Thyroid gland (tissue), 4 donors: ENCODE measurements at places on chromosomes 11 and 22. TPM values are rescaled to one million over a fixed set of nuclear protein-coding genes. Genes with fewer than 3 reads are reported as not detected.

Gene CSF2RB
- 3.4 TPM for total RNA-seq

Gene SAA1
- total RNA-seq, result not detected

Gene NAALADL1
- 21.5 TPM for total RNA-seq

Gene TMEM45B
- 22.3 TPM for total RNA-seq

Gene PGA5
- total RNA-seq, result not detected

Gene RBM4
- total RNA-seq, result 104 TPM

Gene FOSL1
- 1.6 TPM for total RNA-seq

Gene RAB38
- total RNA-seq, result 7.0 TPM

Gene UFD1
- 44.5 TPM for total RNA-seq

Gene ADAMTS15
- 29.2 TPM for total RNA-seq

Gene TMEM191C
- 0.94 TPM for total RNA-seq

Gene GAL3ST1
- total RNA-seq, result 0.50 TPM

Gene DNAJB7
- 0.27 TPM for total RNA-seq

Gene RRP8
- total RNA-seq, result 19.4 TPM

Gene GAB4
- total RNA-seq, result not detected

Gene CPT1B
- total RNA-seq, result 13.9 TPM

Gene TSSK2
- 0.94 TPM for total RNA-seq

Gene BDNF
- 0.88 TPM for total RNA-seq

Gene DDX10
- total RNA-seq, result 17.0 TPM

Gene WNT7B
- total RNA-seq, result 0.83 TPM

Gene KCNJ1
- total RNA-seq, result not detected

Gene RAB39A
- total RNA-seq, result 1.1 TPM

Gene CAPN1
- total RNA-seq, result 519 TPM

Gene HIPK3
- total RNA-seq, result 377 TPM

Gene C1QTNF5
- total RNA-seq, result 32.8 TPM
